ENCODE measurements at places on chromosomes 13 and 19.

DNA sequence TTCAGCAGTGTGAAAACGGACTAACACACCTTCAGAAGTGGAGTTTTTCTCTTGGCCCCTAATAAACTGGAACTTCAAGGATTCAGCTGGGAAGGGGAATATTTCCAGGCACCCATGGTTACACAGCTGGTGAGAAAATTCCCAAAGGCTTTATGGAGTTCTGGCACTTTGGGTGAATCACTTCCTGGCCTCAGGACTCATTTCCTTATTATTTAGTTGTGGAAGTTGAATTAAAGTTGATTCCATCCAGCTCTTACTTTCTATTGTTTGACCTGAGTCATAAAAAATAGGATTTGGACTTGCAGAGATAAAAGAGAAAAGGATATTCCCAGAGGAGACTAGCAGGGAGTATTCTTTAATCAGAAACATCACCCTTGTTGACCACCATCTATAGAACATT is 882.1 kb downstream of the UQCRFS1 start:
- DNase-seq: no peak

DNA sequence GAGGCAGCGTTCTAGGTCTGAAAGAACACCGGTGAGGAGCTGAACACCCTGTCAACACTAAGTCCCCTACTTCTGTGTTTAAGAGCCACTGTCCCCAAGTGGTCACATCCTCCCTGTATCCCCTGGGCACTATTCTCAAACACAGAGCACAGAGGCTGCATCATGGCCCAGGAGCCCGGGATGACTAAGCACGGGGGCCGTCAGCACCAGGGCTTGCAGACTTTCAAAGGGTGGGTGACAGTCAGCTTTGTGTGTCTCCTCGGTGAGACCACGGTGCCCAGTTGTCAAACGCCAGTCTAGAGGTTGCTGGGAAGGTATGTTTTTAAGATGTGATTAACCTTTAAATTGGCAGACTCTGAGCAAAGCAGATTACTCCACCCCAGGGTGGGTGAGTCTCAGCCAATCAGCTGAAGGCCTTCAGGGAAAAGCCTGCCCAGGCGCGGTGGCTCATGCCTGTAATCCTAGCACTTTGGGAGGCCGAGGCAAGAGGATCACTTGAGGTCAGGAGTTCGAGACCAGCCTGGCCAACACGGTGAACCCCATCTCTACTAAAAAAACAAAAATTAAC is 8.0 kb downstream of the MAP2K2 start:
- DNase-seq: no peak

GRCh38 chr19:54415901-54416673 is 823 bp downstream of the TTYH1 start:
- DNase-seq: no peak

- DNase-seq: no peak
Observed at GRCh38 chr19:29782260-29782580, 29.6 kb upstream of the CCNE1 start.

- no peak for DNase-seq
Observed at GRCh38 chr19:8163759-8164158, 14.4 kb upstream of the FBN3 start.

GRCh38 chr19:14375055-14375581 is 6.1 kb upstream of the ADGRE5 start:
- peak; percentile 96 for DNase-seq

- DNase-seq: peak; percentile 90
Observed at GRCh38 chr19:4597975-4598671, 38.6 kb upstream of the SEMA6B start.
